ENCODE measurements at places on chromosomes 1 and 21.

DNA sequence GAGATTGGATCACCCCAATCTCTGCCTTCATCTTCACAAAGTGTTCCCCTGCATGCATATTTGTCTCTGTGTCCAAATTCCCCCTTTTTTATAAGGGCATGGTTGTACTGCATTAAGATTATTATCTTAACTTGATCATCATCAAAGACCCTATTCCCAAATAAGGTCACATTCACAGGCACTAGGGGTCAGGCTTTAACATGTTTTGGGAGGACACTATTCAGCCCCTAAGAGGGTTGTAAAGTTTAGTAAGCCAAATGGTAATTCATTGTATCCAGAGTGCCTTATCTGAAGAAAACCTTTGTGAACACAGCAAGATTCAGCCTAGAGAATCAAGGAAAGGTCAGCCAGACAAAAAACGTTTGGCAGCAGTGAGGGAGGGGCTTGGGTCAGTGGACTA is 317.6 kb upstream of the PLD5 start:
- no peak for DNase-seq

GRCh38 chr1:94777281-94777680 is 42.9 kb upstream of the SLC44A3 start:
- DNase-seq = no peak

DNA sequence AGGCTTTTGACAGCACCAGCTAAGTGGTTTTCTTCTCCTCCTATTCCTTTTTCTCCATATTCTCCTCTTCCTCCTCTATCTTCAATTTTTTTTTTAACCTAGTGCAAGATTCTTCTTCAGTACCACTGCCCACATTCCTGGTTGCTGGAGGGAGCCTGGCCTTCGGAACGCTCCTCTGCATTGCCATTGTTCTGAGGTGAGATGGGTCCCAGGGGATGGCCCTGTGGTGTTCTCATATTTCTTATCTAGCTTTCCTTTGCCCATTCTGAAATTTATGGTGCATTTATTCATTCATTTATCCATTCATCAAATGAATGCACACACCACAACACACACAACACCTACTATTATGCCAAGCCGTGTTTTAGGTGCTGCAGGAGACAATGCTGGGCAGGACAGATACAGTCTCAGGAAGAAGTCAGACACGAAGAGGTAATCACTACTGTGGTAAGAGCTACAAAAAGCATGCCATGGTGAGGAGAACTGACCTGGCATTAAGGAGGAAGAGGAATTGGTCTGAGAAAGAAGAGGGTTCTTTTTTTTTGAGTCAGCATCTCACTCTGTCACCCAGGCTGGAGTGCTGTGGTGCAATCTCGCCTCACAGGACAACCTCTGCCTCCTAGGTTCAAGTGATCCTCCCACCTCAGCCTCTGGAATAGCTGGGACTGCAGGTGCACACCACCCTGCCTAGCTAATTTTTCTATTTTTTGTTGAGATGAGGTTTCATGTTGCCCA is 47.5 kb upstream of the TDRD10 start:
- DNase-seq = no peak

DNA sequence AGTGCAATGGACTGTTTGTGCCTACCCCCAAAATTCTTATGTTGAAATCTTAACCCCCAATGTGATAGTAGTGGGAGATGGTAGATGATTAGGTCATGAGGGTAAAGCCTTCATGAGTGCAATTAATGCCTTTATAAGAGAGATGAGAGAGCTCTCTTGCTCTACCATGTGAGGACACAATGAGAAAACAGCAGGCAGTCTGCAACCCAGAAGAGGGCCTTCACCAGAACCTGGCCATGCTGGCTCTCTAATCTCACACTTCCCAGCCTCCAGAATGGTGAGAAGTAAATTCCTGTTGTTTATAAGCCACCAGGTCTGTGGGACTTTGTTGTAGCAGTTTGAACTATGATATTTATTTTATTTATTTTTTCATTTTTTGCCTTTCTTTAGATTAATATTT is 21.0 kb downstream of the RYR2 start:
- DNase-seq = no peak

DNA sequence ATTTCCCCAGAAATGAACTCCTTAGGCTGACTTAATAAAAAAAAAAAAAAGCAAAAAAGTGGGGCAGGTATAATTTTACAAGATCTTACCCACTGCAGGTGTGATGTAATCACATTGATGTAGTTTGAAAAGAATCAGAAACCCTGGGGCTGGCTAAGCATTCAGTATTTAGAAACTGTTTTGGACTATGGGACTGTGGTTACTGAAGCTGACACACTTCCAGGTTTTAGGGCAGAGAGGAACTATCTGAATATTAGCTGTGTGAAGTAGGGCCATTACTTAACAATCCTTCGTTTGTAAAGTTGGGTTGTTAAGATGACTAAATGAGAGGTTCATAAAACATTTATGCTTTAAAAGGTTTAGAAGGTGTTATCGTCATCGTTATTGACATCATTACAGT is 165.3 kb downstream of the FASLG start:
- DNase-seq = no peak

Data from stimulated activated CD4-positive, alpha-beta T cell treated with anti-CD3 and anti-CD28 coated beads, Interleukin-1b, Interleukin-23, amount 100 ng/mL, for 48 hours (primary cell).